ENCODE measurements at places on chromosomes 7 and 10.

GRCh38 chr10:132417257-132417910 lies 20.4 kb downstream of the PWWP2B start:
- DNase-seq = no peak

- no peak for DNase-seq
Measured at GRCh38 chr10:24136070-24136469, 72.9 kb upstream of the KIAA1217 start.

GRCh38 chr10:22133749-22134624 lies 83.8 kb downstream of the EBLN1 start:
- no peak for DNase-seq

DNA sequence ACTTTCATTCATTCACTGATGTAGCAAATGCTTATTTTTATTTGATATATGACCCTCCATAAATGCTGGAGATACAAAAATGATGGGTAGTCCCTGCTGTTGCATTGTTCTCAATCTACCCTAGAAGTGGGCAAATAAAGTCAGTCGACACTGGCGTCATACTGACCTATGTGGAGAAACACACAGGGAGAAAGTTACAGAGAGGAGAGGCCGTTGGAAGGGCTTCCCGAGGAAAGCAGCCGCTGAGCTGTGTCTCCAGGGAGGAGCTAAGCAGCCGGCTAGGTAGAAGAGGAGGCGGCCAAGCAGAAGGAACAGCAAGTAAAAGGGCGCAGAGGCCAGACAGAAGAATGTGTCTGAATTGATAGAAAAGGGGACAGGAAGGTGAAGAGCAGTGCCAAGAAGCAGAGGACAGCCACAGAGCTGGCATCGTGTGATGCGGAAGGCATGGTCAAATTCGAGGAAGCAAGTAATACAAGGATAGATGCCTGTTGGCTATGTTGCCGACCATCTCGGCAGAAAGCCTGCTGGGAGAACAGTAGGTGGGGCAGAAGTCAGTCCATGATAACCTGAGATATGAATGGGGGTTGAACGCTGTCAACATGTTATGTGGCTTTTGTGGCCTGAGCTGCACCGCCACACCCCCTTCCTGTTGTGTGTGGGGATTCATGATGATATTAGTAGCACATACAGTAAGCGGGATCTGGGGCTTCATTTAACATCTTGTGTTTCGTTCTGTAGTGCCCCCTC lies 25.9 kb downstream of the ST8SIA6 start:
- no peak for DNase-seq

GRCh38 chr10:68137171-68137570 lies 27.9 kb downstream of the MYPN start:
- DNase-seq = no peak

- DNase-seq = no peak
Measured at GRCh38 chr7:137801003-137801402, 45.8 kb downstream of the DGKI start.

GRCh38 chr10:131202990-131203389 lies 108.5 kb downstream of the TCERG1L start:
- DNase-seq = no peak

DNA sequence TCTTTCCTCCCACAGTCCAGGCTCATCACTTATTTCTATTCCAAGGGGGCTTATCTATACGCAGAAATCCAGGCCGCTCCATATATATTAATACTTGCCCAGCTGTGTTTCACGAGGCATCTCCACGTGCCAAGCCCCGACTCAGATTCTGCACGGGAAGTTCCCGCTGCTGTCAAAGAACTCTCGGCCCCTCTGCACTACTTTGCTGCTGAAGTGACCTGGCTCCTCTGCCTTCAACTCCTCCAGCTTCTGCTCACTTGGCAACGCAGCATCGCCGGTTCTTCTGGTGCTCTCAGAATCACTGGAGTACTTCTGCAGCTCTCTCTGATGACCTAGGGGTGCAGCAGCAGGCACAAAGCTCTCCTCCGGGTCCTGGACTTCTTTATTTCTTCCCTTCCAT lies 9.7 kb upstream of the CHST12 start:
- no peak for DNase-seq

DNA sequence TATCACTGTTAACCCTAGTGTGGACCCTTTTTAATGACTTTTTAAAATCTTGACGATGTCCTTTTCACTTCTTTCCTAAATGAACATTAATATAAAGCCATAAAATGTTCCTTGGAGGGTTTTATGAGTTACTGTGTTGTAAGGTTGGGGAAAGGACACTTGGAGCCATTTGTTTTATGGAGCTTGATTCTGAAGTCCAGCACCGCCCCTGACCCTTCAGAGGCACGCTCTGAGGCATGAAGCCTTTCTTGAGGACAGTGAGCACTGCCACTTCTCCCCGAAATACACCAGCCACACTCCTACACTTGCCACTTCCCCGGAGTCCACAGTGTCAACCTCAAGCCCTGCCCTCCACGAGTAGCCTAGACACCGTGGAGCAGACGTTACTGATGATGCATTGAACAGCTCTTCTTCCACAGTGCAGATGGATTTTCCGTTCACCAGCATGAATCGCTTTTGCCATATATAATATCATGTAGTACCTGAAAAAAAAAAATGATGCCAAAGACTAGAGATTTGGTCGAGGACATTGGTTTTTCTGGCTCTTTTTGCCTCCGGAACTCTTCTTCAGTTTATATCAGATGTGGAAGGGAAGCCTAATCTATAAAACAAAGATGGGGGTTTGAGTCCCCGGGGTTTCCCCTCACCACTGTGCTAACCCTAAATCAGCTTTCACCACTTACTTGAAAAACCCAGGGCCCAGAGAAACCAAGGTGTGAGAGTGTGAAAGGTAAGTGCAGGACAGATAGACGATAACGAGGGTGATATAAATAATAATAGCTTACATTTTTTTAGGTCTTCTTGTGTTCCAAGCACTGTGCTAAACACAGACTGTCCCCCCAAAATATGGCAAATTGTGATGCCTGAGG lies 652.6 kb upstream of the GALNT17 start:
- no peak for DNase-seq

DNA sequence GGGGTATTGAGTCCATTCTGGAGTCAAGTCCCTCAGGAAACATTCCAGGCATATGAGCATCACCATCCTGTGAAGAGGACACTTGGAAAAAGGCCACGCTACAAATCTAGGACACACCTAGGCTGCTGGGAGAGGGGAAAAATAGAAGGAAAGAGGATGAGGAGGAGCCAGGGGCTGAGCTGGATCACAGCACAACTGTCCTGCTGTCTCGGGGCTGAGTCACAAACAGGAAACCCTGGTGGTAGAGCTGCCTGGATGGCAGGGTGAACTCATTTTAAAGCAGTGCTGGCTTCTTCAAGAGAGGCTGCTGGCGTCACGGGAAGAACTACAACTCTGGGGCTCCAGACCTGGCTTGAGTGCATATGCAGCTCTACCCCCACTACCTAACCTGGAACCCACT lies 151.5 kb downstream of the RNF216 start:
- DNase-seq = no peak

DNA sequence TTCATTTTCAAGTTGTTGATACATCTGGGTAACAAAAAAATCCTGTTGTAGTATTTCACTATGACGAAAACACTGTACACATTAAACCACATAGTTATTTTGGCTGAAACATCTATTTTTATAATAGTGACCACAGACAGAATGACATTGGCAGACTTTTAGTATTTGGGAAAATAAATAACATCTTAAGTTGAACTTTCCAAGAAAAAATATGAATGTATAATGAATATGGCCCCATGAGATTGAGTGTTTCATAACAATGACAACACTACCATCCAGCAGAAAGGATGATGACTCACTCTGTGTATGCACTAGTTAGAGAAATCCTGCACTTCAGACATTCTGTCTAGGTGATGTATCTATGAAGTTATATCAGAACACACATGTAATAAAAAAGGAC lies 118.1 kb downstream of the SEMA3D start:
- no peak for DNase-seq

- DNase-seq = no peak
Measured at GRCh38 chr7:128008141-128008540, 23.1 kb downstream of the LRRC4 start.

DNA sequence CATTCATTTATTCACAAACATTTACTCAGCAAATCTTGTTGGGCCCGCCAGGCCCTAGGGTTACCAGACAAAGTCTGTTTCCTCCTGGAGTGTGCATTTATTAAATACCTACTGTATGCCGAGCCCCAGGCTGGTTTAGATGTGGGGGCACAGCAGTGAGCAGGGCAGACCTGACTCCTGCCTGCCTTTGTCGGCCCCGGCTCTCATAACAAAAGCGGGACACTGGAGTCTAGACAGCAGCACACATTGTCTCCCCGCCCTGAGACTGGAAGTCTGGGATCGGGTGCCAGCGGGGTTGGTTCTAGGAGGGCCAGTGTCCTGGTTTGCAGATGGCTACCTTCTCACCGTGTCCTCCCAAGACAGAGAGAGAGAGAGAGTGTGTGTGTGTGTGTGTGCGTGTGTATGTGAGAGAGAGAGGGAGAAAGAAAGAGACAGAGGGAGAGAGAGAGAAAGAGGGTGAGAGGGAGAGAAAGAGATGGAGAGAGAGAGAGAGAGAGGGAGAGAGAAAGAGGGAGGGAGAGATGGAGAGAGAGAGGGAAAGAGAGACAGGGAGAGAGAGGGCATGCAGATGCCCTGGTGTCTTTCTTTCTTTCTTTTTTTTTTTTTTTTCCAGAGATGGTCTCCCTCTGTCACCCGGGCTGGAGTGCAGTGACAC lies 25.9 kb downstream of the ELFN1 start:
- DNase-seq = no peak

GRCh38 chr7:11474902-11475585 lies 357.0 kb downstream of the THSD7A start:
- no peak for DNase-seq

DNA sequence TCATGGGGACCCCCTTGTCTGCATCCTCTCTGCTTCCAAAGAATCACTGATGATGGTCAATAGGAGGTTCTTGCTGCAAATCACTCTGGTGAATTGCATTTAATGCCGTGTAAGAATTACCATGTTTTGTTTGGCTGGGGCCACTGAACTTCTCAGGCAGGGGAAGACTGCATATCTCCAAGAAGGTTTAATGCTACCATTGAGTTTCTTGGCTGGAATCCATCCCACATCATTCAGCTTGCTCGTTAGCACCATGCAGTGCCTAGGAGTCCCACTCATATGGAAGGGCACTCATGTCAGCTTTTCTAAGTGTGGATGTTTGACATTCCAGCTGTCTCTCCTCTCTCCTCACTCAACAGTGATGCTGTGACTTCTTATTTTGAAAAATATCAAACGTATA lies 50.2 kb upstream of the BAMBI start:
- no peak for DNase-seq

- DNase-seq = no peak
Measured at GRCh38 chr10:112404617-112405016, 30.7 kb downstream of the ACSL5 start.

GRCh38 chr7:106613848-106614560 lies 47.0 kb downstream of the CCDC71L start:
- no peak for DNase-seq

DNA sequence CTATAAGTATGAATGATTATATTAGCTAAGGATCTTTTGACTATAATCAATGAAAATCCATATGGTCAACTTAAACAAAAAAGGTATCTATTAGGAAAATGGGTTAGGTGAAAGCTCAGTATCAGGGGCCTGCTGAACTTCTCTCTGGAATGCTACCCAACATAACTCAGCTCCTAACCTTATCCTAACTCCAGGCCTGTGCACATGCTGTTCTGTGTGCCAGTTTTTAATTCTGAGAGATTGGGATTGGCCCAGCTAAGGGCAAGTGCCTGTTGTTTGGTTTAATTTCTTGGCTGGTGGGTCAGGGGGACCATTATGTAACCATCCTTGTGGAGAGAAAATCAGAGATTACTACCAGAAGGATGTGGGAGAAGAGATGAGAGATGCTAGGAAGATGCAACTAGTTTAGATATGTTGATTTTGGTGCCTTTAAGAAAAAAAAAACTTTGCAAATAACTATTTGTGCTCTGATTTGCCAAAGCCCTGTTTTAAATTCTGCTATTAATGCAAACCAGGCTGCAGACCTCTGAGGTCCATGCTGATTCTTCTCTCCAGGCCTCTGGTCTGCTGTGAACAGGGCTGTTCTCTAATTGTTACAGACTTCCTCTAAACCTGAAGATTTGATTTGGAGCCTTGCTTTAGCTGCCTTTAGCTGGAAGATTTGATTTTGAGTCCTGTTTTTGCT lies 23.9 kb upstream of the HDAC9 start:
- no peak for DNase-seq

DNA sequence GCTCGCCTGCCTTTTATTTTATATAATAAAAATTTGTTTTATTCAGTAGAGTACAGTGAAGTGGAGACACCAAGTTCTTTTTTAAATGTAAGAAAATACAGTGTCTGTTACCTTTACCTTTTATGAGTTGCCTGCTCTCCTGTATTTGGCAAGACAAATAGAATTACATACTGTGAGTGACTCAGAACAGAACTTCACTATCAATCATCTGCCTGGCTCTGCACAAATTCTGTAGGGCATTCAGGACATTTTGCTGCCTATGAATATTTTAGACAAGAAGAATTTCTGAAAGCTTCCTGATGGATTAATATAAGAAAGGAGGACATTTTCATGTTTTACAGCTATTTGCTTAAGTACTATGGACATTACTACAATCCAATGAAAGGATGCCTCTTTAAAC lies 135.4 kb upstream of the PHF14 start:
- no peak for DNase-seq

- DNase-seq = no peak
Measured at GRCh38 chr10:132109341-132110110, 43.8 kb downstream of the JAKMIP3 start.

DNA sequence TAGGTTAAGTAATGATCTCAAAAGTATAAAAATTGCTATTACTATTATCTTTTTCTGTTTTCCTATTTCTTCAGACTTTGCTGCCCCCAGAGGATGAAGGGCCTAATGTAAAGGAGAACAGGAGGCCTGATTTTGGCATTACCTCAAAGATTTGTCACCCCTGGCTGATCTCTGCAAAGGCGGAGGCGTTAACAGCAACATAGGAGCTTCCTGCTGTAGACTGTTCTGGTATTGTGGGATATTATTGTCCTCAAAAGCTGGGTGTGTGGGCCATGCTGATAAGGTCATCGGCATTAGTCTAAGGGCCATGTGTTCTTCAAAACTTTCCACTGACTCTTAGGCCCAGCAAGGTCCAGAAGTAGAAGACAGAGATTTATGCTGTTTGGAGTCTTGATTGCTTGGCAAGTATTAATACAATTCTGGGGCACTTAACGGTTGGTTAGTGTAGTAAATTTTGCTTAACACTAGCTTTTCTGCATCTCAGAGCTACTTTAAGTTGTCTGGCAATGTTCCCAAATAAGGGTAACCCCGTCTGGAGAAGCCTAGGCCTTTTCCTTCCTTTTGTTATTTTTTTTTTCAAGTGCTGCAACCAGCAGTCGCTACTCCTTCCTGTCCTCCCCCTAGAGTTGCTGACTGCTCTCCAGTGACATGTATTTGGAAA lies 14.0 kb upstream of the ENTPD1 start:
- DNase-seq = no peak

All from iPS DF 19.7 (cell line).